ENCODE measurements at places on chromosomes 13 and 19.

- no peaks in the 10 kb centered on the region for H3K36me3 ChIP-seq
- no peak overlapping the region for H3K4me3 ChIP-seq
- H3K27ac ChIP-seq: no peak overlapping the region
- peak; percentile 70 for DNase-seq
- peaks cover 2% of the 10 kb centered on the region for H3K4me1 ChIP-seq
Measured at GRCh38 chr13:42333613-42334328, 61.8 kb downstream of the AKAP11 start.

DNA sequence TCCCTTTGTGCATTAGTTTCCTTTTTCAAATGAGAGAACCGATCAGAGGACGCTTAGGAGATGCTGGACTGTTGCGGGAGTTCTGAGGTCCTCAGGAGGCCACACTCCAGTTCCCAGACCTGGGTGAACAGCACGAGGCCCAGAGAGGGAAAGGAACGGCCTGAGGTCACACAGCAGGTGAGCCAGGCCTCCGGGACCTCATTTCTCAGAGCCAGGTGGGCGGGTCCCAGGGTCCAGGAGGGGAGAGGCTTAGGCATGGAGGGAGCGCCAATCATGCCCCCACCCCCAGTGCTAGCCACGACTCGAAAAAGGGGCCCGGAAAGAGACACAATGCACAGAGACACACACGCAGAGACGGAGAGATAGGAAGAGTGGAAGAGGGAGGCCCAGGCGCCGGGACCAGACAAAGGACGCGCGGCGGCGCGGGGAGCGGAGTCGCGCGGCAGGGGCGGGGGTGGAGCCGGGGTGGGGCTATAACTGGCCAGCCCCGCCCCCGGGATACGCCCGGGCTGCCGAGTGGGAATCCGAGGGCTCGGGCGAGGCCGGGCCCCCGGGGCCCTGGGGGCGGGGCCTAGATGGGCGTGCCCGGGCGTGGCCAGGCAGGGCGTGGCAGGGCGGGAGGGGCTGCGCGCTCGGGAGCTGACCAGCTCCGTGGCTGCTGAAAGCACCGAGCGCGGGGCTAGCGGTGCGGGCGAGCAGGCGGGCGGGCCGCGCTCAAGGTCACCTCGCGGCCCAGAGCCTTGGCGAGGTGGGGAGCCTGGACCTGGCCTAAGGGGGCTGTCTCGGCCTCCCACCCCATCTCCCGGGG lies 1.6 kb downstream of the ELAVL3 start:
- no peak overlapping the region for H3K27ac ChIP-seq
- no peak overlapping the region for H3K4me3 ChIP-seq
- H3K4me1 ChIP-seq: peaks cover 21% of the 10 kb centered on the region
- H3K36me3 ChIP-seq: peaks cover 5% of the 10 kb centered on the region
- DNase-seq: no peak
- H3K27me3 ChIP-seq: peaks cover 53% of the 10 kb centered on the region

GRCh38 chr19:19300613-19301012 lies 19.7 kb downstream of the SUGP1 start:
- no peak for DNase-seq
- peaks cover 74% of the 10 kb centered on the region for H3K36me3 ChIP-seq
- H3K27me3 ChIP-seq: no peaks in the 10 kb centered on the region
- no peaks in the 10 kb centered on the region for H3K4me1 ChIP-seq

DNA sequence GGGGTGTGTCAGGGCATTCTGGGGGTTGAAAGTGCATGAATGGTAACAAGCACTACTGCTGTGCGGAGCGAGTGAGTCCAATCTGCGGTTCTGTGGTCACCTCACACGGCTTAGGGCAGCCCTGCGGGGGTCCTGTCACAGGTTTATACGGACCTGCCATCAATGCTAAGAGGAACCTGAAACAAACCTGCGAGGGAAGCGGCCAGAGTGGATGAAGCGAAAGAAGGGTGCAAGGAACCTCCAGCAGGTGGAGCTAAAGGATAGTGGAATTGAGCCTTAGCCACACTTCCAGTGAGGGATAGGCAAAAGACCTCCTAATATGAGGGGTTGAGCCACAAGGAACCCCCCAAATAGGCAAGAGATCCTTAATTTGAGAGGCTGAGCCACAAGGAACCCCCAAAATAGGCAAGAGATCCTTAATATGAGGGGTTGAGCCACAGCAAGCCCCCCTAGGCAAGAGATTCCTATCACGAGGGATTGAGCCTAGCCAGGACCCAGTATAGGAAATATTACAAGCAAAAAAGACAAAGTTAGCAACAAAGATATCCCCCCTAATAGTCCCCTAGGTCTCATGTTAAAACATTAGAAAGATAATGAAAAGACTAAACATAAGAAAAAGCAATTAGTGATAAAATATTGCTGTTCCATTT lies 6.3 kb upstream of the ZNF69 start:
- H3K4me1 ChIP-seq: no peaks in the 10 kb centered on the region
- H3K4me3 ChIP-seq: peak overlapping the region; percentile 16
- H3K36me3 ChIP-seq: no peaks in the 10 kb centered on the region
- H3K27ac ChIP-seq: no peak overlapping the region
- DNase-seq: peak; percentile 68

DNA sequence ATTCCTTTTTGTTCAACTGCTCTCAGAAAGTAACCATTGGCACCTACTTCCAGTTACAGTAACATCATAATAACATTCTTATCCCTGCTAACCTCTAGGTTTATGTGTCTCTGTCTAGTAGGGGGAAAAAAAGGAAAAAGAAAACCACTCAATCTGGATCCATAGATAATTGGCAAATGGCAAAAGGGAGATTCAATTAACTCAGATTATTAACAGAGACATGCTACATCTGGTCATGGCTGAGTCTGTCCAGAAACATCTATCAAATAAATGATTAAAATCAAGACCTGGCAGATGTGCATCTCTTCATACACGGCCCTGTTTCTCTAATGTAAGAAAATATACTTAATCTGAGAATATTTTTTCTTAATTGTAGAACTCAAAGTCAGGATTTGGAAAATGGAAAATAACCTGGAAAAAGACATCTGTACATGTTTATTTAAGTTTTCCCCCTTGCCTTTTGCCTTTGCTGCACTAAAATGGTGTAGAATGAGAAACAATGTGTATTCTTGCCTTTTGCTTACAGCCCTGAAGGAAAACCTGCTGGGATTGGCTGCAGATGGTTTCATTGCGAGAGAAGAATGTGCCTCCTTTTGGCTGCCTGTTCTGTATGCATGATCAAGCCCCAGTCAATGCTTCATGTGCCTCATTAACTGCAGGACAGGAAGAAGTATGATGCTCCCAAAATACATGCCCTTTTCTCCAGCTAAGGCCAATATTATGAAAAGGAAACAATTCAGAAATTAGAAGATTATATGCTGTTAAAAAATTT lies 921.6 kb upstream of the PCDH20 start:
- no peaks in the 10 kb centered on the region for H3K36me3 ChIP-seq
- H3K27ac ChIP-seq: no peak overlapping the region
- no peaks in the 10 kb centered on the region for H3K27me3 ChIP-seq
- H3K4me1 ChIP-seq: no peaks in the 10 kb centered on the region
- DNase-seq: no peak

- no peaks in the 10 kb centered on the region for H3K36me3 ChIP-seq
- peaks cover 5% of the 10 kb centered on the region for H3K4me1 ChIP-seq
- no peaks in the 10 kb centered on the region for H3K27me3 ChIP-seq
- DNase-seq: peak; percentile 48
- peak overlapping the region; percentile 4 for H3K27ac ChIP-seq
Measured at GRCh38 chr13:80359778-80360452, 19.0 kb upstream of the SPRY2 start.

DNA sequence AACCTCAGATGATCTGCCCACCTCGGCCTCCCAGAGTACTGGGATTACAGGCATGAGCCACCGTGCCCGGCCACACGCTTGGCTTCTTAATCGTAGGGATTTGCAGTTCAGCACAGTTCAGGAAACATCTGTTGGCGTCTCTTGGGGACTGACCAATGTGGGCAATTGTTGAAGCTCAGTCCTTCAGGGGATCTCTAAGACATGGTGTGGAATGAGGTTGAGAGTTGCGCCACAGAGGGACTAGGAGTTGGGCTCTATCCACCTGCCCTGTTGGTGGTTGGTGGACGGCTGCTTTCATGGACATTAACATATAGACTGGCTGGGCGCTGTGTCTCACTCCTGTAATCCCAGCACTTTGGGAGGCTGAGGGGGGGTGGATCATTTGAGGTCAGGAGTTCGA lies 37.3 kb upstream of the SIN3B start:
- no peaks in the 10 kb centered on the region for H3K36me3 ChIP-seq
- H3K4me1 ChIP-seq: no peaks in the 10 kb centered on the region
- no peak for DNase-seq
- no peak overlapping the region for H3K27ac ChIP-seq
- no peak overlapping the region for H3K4me3 ChIP-seq

DNA sequence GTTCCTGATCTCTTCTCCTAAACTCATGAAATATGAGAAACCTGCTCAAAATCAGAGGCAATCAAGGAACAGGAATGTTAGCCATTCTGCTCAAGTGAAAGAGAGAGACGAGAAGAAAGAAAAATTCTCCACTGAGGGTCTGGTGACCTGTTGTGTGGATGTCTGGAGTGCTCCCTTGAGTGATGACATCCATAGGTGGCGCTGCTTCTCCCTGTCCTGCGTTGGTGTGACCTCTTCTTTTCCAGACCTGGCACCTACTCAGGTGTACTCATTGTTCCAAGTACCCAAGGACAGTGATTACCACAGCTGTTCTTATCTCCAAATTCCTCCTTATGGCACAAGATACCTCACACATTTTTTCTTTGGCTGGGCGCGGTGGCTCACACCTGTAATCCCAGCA lies 4.0 kb downstream of the ZNF223 start:
- H3K36me3 ChIP-seq: peaks cover 37% of the 10 kb centered on the region
- peaks cover 1% of the 10 kb centered on the region for H3K4me1 ChIP-seq
- no peak overlapping the region for H3K4me3 ChIP-seq
- DNase-seq: no peak
- no peaks in the 10 kb centered on the region for H3K27me3 ChIP-seq

GRCh38 chr13:44825953-44826352 lies 163.3 kb downstream of the NUFIP1 start:
- H3K4me3 ChIP-seq: no peak overlapping the region
- H3K4me1 ChIP-seq: peaks cover 8% of the 10 kb centered on the region
- H3K27ac ChIP-seq: no peak overlapping the region
- H3K27me3 ChIP-seq: peaks cover 4% of the 10 kb centered on the region
- no peak for DNase-seq
- H3K36me3 ChIP-seq: no peaks in the 10 kb centered on the region

DNA sequence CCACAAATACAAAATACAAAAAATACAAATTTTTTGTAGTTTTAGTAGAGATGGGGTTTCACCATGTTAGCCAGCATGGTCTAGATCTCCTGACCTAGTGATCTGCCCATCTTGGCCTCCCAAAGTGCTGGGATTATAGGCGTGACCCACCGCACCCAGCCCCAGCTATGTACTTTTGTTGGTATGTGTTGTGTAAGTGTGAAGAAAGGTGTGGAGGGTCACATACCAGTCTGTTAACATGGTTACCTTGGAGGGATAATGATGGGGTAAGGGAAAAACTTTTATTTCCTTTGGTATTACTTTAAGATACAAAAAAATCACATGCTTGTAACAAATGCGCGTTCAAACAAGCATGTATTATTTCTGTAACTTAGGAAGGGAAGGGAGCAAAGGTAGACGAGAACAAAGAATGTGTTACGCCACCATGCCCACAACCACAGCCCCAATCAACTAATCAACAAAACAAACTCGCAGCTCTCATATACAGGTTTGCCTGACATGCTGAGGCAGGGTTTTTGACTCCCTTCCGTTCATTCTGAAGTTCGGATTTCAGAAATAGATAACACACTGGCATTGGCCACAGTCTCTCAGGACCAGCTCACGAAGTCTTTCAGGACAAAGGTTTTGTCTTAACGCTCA lies 13.5 kb upstream of the VWA8 start:
- H3K27me3 ChIP-seq: no peaks in the 10 kb centered on the region
- no peaks in the 10 kb centered on the region for H3K4me1 ChIP-seq
